ENCODE measurements at places on chromosomes 16 and 17.

GRCh38 chr17:57555636-57556175 lies 189.4 kb downstream of the CCDC182 start:
- DNase-seq, result peak; percentile 22

- DNase-seq, result peak; percentile 17
These were observed 16.5 kb upstream of the ZNF750 start for GRCh38 chr17:82856361-82856760.

- DNase-seq, result peak; percentile 37
These were observed 40.0 kb downstream of the SOST start for GRCh38 chr17:43718544-43718943.

- peak; percentile 95 for DNase-seq
These were observed 874 bp downstream of the CMTM3 start for GRCh38 chr16:66605177-66605978.

- no peak for DNase-seq
These were observed 33.3 kb downstream of the TLE7 start for GRCh38 chr16:71408536-71408935.

- no peak for DNase-seq
These were observed 348 bp downstream of the MPP2 start for GRCh38 chr17:43906951-43907424.

GRCh38 chr16:79863128-79864031 lies 262.8 kb upstream of the MAF start:
- no peak for DNase-seq

GRCh38 chr17:47843391-47843730 lies 2.3 kb upstream of the SCRN2 start:
- DNase-seq, result no peak

DNA sequence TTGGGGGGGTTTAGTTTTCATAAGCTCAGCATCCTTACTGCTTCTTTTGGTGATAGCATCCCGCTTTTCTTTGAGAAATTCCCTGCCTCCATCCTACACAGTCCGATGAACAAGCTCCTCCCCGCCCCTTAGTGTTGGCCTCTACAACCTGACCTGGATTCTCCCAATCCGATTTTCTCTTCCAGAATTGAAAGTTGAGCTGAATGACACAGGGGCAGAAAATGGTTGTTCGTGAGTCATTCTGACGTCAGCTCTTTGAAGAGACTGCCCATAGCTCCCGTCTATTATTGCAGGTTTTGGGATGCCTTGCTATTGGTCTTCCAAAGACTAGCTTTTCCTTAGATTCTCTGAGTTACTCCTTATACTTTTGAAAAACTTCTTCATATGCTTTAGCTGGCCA lies 279.7 kb downstream of the SLC39A11 start:
- peak; percentile 76 for DNase-seq

GRCh38 chr16:3718019-3718391 lies 681 bp upstream of the TRAP1 start:
- DNase-seq, result no peak

DNA sequence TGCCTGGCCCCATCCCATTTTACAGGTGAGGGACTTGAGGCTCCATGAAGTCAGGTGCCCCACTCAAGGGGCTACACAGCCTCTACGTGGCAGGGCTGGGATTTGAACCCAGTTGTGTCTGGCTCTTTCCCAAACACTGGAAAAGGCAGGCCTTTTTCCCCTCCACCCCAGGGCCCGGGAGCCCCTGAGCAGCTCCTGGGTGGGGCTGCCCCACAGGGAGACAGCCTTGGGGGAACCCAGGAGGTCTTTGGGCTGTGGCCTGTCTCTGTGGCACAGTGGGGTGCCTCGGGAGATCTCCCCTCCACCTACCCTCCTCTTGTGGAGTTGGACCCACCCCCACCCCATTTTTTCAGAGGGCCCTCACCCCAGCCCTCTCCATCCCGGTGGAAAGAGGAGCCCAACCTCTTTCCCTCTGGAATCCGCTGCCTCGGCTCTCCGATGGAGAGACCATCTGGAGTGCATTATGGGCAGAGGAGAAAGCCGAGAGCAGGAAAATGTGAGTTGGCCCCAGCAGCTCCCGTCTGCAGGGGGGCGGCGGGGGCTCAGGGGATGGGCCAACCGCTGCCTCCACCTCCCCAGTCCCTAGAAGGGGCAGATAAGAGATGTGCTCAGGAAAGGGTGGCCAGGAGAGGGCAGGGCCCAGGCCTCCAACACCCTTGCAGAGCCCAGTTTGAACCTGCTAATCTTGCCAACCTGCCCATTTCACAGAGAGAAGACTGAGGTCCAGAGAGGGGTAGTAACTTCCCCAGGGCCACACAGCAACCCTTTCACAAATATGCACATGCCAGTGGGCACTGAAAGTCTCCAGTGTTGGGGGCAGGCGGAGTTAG lies 15.4 kb upstream of the TMEM92 start:
- DNase-seq, result peak; percentile 94

DNA sequence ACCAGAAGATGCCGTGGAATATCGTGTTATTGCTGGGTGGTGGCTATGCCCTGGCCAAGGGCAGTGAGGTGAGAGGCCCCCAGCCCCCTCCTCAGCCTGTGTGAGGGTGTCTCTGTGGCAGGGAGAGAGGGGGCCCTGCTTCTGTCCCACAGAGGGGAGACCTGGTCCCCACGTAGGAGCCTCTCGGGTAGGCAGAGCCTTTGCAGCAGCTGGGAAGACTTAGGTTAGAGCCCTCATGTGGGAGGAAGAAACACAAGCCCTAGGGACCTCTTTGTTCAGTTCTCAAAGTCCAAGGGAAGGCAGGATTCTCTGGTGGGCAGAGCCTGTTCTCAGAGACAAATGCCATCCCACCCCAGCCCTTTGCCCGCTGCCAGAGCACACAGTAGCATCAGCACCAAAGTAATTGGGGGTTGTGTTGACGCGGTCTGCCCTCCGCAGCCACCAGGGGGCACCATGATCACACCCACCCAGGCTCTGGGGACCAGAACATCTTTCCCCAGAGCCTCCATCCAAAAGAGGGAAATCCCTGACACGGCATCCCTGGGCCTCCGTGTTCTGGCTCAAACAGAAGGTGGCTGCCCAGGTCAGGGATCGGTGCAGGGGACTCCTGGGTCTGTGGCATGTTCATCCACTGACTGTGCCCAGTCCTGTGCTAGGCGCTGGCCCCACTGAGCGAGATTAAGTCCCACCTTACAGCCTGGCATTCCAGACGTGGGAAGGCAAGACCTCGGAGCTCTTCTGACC lies 11.5 kb upstream of the FOXN1 start:
- peak; percentile 99 for DNase-seq

- peak; percentile 94 for DNase-seq
These were observed 98.9 kb downstream of the N4BP1 start for GRCh38 chr16:48511071-48511540.

DNA sequence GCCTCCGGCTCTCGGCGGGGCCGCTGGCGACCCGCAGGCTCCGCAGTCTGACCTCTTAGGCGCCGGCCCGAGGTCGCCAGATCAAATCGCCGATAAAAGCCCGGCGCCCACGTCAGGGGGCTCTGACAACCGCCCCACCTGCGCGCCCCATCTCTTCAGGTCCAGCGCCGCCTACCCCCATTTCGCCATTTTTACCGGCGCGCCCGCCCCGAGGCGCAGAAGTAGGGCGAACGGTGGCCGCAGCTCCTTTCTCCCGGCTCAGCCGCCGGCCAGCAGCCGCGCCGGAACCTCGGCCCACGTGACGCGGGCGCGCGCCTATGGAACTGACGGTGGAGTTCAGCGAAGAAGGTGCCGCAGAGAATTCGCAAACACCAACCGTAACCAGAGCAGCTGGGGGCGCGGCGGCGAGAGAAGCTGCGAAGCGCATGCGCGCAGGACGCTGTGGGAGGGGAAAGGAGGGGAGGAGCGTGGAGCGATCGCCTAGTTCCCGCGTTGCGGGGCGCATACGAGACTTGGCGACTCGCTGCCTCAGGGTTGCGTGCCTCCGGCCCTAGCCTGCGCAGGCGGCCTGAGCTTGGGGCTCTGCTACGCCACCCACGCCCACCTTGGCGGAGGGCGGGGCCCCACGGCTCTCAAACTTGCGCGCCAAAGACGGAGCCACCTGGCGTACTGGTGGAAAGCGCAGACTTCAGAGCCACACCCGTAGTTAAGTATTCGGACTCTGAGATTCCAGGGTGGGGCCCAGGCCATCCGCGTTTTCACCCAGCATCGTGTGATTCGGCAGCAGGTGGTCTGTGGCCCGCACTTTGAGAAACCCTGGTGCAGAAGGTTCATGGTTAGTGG lies at the start of gene TRIM37:
TRIM37 (minus strand) TSS at position 418 of the 843 bp plus-strand sequence. CDS start 419 bp downstream, outside the sequence.
- DNase-seq, result peak; percentile 96

DNA sequence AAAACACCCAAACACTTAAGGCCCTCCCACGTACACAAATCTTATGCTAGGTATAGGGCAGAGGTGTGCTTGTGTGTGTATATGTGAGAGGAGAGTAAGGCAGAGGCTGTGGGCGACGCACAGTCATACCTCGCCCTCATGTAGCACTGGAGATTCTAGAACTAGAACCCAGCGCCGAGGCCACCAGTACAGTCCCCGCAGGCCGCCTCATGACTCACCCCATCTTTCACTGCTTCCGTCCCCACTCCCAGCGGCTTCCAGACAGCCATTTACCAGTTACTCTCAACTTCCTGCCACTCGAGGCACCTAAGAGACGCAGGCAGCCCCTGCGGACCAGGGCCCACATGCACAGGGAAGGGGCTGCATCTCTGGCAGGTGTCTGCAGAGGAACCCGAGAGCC lies 23.2 kb upstream of the CYTH1 start:
- DNase-seq, result no peak

- DNase-seq, result peak; percentile 72
These were observed 1.5 kb downstream of the CFAP20 start for GRCh38 chr16:58127634-58128033.

DNA sequence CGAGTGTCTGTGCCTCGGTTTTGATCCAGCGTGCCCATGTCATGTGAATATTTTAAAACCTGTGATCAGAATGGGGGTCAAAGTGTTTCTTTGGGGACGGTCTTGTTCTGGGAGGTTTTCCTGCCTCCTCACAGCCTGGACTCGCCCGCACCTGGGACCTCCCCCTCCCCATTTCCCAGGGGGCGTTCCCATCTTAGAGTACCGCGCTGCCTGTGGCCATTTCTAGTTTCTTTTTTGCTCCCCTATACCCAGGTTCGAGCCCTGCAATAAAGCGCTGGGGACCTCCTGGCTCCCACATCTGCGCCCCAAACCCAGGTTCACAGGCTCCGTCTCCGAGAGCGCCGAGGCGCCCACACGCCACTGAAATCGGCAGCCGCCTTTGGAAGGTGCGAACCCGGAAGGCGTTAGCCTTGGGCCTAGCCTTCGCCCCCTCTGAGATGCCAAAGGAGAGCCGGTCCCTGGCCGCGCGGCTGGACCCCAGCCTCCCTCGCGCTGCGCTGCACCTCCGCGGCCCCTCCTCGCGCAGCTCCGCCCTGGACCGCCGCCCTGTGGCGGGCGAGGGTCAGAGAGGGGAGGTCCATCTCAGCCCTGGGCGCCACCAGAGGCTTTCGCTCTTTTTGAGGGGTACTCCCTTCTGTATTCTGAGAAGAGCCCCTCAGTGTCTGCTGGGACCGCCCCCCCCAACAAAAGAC lies 1.7 kb downstream of the KCNJ12 start:
- DNase-seq, result no peak

- DNase-seq, result peak; percentile 59
These were observed 1.2 kb downstream of the ATP6V0A1 start for GRCh38 chr17:42459801-42460281.

- peak; percentile 17 for DNase-seq
These were observed 20.7 kb downstream of the SLC43A2 start for GRCh38 chr17:1607971-1608320.

DNA sequence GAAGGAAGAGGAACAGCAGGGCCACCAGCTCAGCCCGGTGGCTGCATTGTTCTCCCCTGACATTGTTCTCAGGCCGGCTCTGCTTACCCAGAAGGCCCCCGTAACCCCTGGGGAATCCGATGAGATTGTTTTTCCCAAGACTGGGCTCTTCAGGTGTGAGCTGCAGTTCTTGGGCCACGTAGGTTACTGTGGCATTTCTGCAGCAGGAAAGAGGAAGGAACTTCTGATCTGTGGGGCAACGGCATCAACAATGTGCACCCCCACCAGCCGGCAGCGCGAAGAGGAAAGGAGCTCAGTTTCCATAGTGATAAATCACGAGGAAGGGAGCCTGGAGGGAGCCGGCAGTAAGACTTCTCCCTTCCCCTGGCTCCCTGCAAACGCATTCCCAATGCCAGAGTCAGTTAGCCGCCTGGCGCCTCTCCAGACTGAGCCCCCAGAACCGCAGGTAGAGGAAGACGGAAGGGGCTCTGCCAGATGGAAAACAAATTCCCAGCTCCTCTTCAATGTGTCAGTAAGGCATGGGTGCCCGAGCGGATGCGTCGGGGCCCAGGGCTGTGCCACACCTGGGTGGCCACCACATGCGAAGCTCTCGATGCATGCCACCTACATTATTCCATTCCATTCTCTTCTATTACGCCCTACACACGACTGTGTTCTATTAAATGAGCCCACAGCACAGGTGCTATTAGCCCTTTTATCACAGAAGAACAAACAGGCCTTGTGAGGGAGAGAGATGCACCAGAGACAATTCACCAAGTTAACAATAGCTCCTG lies 21.5 kb upstream of the PECAM1 start:
- DNase-seq, result peak; percentile 89

GRCh38 chr17:9074131-9074530 lies 52.8 kb downstream of the NTN1 start:
- no peak for DNase-seq

DNA sequence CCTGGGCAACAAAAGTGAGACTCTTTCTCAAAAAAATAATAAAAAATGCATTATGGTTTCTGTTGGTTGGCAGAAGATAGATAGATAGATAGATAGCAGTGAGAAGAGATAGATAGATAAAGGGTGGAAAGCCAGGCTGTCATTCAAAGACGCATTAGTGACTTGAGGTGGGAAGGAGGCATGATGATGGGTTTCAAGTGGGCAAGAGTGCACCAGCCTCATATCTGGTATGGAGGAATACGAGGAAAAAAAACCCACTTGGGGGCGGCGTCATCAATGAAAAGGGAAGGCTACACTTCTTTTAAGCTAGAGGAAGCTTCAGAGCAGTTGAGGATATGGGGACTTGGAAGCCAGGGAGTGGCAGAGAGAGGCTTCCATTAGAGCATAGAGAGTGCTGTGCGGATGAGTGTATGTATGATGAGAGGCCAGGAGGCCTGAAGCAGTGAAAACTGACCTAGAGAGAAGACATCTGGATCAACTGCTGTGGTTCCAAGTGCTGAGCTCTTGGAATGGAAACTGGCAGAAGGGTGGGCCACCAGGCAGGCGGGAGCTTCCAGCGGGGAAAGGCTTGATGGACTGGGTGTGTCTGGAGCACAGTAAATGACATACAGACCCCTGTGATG lies 31.8 kb downstream of the CEP95 start:
- peak; percentile 47 for DNase-seq

DNA sequence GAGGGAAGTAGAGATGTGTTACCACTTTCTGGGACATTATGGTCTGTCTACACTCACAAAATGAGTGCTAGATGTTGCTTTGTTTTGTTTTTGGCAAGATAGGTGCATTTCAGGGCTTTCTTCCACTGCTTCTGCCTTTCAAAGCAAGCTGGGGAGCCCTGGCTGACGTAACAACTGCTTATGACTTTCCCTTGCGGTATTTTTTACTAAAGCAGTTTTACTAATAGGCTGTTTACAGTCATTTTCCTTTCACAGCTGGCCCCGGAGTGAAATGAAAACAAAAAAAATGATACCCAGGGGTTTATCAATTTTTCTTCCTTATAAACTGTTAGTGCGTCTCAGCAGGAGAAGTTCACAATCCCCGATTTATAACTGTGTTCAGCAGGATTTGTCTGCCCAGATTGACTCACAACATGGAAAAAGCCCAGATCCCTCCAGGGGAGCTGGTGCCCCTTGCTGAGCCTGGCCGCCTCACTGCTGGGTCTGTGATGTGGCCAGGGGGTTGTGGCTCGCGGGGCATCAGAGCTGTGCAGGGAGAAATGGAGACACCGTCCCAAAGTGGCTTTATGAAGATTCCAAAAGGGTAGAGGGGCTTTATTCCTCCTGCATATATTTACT lies 184.4 kb upstream of the HS3ST3A1 start:
- peak; percentile 32 for DNase-seq

GRCh38 chr16:55576384-55576783 lies 9.9 kb downstream of the CAPNS2 start:
- DNase-seq, result no peak
